ENCODE measurements at places on chromosomes 2 and 18. TPM values are rescaled to one million over a fixed set of nuclear protein-coding genes. Genes with fewer than 3 reads are reported as not detected.

DNA sequence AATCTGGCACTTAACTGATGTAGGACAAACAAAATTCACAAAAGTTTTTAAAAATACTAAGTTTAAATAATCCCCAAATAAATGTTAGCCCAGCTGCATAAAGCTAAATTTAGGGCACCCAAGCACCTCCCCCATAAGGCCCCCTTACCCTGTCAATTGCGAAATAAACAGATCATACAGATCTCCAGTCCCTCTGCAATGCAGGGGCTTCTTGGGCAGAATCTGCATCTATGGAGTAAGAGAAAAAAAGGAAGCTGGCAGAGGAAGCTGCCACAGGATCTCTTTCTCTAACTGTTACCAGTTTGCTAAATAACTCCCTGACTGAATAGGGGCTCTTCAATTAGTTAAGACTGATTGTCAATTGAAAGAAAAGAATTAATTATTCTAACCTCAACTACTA is 117.7 kb downstream of the MEMO1 start:
- DNase-seq: no peak

DNA sequence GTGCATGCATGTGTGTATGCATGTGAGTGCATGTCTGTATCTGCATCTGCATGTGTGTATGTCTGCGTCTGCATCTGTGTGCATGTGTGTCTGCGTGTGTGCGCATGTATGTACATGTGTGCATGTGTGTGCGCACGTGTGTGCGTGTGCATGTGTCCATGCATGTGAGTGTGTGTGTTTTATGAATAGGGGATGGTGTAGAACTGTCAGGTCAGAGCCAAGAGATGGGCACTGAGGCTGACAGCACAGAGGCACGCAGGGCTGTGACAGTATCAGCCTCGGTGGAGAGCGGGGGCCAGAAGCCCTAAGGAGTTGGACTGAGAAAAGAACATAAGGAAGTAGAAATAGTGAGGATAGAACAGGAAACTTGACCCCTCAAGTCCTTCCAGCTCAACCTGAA is 494.0 kb upstream of the MYT1L start:
- no peak for DNase-seq

- DNase-seq: no peak
These were observed 82.6 kb downstream of the ASB1 start for GRCh38 chr2:238509151-238509835.

- no peak for DNase-seq
These were observed 127.9 kb downstream of the EVA1A start for GRCh38 chr2:75432761-75433361.

IL1F10 gene
- total RNA-seq: not detected

DNA sequence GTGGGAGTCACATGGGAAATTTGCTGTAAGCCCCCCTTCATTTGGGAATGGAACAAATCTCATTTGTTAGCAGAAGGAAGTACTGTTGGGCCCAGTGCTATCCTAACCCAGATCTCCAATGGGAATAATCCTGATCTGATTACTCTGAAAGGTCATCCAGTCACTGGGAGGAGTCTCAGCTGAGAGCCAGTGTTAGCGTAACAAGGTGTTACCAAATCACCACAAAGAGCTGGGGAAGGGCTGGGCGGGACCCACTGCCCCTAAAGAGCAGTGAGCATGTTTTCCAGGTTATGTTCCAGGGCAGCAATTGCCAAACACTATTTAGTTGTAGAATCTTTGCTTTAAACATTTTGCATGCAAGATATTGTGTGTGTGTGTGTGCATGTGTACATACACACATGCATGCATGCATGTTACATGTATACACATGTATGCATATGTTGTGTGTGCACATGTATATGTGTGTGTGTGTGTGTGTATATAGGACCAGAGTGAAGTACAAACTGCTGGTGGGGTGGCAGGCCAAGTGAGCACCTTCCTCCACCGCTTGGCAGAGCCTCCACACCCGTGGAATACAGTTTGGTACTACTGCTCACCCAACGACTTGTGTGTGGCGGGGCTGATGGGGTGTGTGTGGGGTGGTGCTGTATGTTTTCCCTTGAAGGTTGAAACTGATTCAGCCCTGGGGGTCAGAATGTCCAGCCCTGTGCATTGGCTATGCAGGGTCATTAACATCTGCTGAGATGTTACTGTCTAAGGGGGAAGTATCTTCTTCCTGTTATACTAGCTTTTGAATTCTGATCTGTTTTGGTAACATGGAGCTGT is 15.2 kb downstream of the INPP5D start:
- DNase-seq: no peak

GRCh38 chr2:207015901-207016300 is 76.6 kb downstream of the CPO start:
- DNase-seq: no peak
